ENCODE measurements at places on chromosomes 12 and 14. TPM values are rescaled to one million over a fixed set of nuclear protein-coding genes. Genes with fewer than 3 reads are reported as not detected.

GRCh38 chr14:61644834-61645233, 50.5 kb upstream of the HIF1A start:
- DNase-seq, result no peak

GRCh38 chr12:50222275-50222783, 55.2 kb upstream of the CERS5 start:
- peak; percentile 37 for DNase-seq

GRCh38 chr14:34619471-34619870, 10.5 kb downstream of the SNX6 start:
- DNase-seq, result no peak

MGST1 gene
- not detected for total RNA-seq

GRCh38 chr12:122880155-122880667, 15.7 kb downstream of the VPS37B start:
- DNase-seq, result no peak

- DNase-seq, result no peak
Observed at GRCh38 chr12:64160711-64161060, 61.4 kb downstream of the KICS2 start.

DNA sequence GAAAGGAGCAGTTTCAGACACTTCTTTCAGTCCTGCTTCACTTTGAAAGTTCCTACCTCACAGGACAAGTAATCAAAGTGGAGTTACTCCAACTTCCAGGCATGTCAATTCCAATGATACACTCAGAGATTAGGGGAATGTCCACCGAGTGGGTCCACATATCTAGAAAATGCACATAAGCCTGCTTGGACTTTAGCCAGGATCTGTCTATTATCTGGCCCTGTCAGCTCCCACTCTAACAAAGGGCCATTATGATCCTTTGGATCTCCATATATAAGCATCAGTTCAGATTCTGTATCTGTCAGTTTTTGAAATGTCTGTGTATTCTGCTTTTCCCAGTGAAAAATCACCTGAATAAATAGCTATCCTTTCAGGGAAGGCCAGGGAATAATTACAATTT, 112.9 kb upstream of the ATXN7L3B start:
- DNase-seq, result no peak

DNA sequence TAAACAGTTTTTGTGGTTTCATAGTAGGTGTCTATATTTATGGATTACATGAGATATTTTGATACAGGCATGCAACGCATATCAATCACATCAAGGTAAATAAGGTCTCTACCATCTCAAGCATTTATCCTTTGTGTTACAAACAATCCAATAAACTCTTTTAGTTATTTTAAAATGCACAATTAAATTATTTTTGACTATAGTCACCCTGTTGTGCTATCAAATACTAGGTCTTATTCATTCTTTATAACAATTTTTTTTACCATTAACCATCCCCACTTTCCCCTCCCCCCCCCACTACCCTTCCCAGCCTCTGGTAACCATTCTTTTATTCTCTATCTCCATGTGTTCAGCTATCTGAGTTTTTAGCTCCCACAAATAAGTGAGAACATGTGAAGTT, 175.7 kb upstream of the FBXO33 start:
- DNase-seq, result no peak

GPX2 gene
- total RNA-seq, result not detected

- no peak for DNase-seq
Observed at GRCh38 chr12:54641554-54641953, 6.6 kb downstream of the DCD start.

DNA sequence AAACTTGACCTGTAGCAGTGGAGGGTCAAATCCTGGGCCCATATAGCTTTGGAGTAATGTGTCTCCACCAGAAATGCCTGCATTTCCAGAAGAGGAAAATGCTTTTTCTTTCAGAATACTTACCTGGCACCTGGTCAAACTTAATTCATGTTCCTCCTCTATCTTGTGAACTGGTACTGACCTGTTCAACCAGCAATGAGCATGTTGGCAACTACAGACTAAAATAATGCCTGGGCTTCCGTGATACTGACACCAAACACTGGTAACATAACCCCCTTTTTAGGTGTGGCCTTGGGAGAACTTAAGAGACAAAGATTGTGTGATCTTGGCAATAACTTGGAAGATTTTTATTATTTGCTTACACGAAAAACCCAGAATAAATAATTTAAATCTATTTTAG, 23.8 kb upstream of the MGST1 start:
- no peak for DNase-seq

GRCh38 chr14:48890333-48890732, 695.8 kb downstream of the RPS29 start:
- DNase-seq, result no peak

DNA sequence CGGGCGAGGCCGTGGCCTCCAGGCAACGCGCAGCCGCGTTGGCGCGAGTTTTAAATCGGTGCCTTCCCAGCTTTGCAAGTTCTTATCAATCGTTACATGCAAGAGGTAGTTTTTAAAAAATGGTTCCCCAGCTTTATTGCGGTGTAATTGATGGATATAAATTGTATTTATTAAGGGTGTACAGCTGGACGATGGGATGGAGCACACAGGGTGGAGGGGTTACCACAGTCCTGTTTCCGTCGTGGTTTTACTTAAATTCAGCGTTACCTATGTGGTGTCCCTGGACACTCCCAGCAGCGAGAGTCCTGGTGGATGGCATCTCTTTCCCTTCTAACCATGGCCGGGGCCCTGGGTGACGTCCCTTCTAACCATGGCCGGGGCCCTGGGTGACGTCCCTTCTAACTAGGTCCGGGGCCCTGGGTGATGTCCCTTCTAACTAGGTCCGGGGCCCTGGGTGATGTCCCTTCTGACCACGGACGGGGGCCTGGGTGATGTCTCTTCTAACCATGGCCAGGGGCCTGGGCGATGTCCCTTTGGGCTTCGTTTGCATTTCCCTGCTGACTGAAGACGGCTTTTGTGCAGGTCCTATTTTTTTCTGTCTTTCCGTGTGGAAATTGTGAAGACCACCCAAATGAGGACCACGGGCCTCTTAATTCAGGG, 97.9 kb downstream of the TNFAIP2 start:
- DNase-seq, result no peak

DNA sequence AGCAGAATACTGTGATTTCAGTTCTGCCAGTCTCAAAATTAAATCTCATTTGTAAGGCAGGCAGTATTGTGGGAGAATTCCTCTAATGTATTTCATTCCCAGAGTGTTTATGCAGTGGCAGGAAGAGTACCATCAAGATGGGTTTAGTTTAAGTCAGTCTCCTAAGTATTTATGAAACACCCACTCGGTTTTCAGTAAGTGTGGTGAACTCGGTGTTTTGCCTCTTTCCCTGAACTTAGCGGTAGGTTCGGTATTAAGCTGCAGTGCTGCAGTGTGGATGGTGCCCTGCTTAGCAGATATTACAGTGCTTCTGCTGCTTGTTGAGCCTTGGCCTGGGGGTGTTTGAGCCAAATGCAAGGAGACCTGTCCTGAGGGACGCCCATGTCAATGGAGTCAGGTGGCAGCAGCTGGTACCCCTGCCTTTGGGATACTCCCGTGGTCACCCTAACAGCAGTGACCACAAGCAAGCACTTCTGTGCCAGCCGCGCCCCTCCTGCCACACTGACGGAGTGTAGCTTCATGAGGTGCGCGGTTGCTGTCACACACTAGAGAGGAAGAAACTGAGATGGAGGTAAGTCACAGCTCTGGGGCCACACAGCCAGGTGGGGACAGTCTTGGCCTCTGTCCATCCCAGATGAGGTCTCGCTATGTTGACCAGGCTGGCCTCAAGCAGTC, 15.8 kb downstream of the COA8 start:
- no peak for DNase-seq

- no peak for DNase-seq
Observed at GRCh38 chr14:79166171-79166570, 996.0 kb downstream of the NRXN3 start.

- DNase-seq, result no peak
Observed at GRCh38 chr12:117513353-117513752, 151.9 kb upstream of the NOS1 start.

B4GALNT3 gene
- total RNA-seq, result 6.1 TPM
